ENCODE measurements at places on chromosomes 3 and 15. TPM values are rescaled to one million over a fixed set of nuclear protein-coding genes. Genes with fewer than 3 reads are reported as not detected.

DNA sequence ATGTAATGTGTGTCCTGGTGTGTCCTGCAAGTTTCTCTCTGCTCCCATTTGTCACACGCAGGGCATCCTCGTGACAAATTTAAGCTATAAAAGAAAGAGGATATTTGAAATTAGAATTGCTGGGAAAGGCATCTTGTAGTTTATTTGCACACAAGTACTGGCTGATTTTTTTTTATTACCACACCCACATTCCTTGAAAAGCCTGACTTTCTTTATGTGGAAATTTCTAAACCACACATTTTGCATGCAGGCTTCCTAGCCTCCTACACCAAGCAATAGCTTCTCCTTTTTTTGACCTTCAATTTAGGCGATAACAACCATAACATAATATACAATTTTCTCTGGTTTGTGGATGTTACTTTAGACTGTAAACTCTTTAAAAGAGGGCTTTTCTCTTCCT is 126.1 kb downstream of the SERPINI1 start:
- no peak for DNase-seq

- no peak for DNase-seq
Observed at GRCh38 chr15:47988564-47988963, 132.2 kb upstream of the SLC24A5 start.

DNA sequence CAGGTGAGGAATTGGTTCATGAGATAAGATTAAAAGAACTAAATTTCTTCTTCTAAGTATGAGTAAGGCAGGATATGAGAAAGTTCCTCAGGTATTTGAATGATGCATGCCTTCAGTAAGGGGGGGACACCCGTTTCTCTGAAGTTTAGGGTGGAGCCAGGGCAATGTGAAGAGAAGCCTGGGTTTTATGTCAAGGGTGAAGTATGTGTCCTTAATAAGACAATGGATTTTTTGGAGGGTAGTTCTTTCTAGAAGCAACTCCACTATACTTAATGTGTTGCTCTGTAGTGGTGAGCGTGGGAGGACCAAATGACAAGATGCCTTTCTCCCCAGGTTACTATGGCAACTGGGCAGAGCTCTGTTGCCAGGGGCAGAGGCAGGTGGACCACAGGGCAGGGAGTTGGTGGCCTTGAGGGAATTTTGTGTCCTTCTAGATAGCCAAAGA is 44.0 kb downstream of the PHLDB2 start:
- DNase-seq, result no peak

The ZBBX gene
- not detected for total RNA-seq

The RARB gene
- 25.4 TPM for total RNA-seq

- DNase-seq, result no peak
Observed at GRCh38 chr3:194690501-194691372, 5.1 kb downstream of the FAM43A start.

- no peak for DNase-seq
Observed at GRCh38 chr15:29058903-29059539, 173.2 kb downstream of the APBA2 start.

The DNAH12 gene
- total RNA-seq, result not detected

DNA sequence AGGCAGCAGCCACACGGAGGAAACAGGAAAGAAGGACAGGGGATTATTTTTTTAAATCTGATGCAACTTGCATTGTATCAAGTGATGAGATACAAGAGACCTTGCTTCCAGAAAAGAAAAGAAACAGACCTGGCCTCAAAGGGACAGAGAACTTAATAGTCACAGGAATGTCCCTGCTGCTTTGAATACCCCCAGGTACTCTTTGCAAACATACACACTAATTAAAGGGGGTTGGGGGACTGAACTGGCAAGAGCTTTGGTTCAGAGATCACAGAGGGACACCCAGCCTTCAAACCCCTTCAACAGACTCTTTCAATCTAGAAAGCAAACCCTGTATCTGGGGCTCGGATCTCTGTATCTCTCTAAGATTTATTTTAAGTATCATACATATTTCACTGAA is 18.0 kb downstream of the TNIK start:
- no peak for DNase-seq

DNA sequence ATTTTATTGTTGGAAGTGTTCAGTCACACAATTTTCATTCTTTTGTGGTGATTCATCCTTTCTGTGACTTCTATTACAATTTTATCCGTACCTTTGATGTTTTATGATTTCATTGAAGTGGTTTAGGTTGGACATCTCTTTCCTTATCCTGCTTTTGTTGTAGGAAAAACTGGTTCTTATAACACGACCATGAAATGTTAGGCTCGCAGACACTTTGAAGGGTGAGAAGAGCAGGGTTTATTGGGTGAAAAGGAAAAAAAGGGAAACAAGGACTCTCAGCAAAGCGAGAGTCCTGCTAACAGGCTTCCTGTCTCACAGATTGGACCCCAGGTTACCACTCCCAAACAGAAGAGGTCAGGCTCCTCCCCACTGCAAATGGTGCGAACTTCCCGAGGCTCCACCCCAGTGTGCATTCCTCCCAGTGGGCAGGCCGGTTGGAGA is 257.4 kb downstream of the STXBP5L start:
- DNase-seq, result no peak

The SLC6A20 gene
- not detected for total RNA-seq

DNA sequence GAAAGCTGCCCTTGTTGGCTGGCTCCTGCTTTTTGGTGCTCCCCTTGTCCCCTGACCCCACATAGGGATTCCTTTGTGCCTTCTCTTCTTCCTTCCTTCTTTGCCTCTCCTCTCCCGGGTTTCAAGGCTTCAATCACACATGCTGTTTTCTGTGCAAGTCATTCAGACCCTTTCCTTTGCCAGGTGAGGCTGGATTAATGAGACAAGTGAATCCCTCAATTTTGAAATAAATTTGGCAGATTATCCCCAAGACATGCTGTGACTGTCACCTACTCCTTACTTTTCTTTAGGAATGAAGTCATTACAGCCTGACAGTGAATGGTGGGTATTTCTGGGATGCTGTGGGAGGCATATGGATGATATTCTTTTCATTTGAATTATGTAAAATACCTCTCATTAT is 259.0 kb upstream of the RGMA start:
- no peak for DNase-seq

DNA sequence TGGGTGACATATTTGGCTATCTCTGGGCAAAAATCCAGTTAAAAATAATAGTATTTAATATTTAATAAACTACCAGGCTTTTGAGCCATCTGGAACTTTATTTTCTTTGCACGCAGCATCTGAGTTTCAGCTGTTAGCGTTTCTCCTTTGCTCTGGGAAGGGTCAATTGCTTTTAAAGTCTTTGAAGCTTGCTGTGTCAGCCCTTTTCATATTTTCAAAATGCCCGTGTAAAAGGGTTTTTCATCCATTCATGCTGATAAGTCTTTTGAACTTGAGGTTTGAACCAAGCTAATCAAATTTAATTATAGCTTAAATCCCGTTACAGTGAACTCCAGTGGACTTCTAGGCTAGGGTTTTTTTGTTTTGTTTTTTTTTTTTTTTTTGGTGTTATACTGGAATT is 79.1 kb downstream of the SLC25A26 start:
- no peak for DNase-seq

The CORO2B gene
- 11.1 TPM for total RNA-seq

DNA sequence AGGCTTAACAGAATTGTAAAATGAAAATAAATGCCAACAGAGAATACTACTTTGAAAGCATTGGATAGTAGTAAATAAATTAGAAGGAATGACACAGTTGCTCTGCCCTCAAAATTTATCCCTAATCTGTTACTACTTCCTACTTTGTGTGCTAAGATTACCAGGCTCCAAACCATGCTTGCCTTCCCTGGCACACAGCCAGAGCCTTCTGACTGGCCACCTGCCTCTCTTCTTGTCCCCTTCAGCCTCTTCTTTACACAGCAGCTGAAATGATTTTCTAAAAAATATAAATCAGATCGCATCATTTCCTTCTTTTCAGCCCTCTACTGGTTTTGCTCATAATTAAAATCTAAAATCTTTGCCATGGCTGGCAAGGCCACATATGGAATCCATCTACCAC is 334.1 kb downstream of the FHIT start:
- DNase-seq, result no peak

- no peak for DNase-seq
Observed at GRCh38 chr15:83287541-83288027, 3.1 kb upstream of the BNC1 start.

DNA sequence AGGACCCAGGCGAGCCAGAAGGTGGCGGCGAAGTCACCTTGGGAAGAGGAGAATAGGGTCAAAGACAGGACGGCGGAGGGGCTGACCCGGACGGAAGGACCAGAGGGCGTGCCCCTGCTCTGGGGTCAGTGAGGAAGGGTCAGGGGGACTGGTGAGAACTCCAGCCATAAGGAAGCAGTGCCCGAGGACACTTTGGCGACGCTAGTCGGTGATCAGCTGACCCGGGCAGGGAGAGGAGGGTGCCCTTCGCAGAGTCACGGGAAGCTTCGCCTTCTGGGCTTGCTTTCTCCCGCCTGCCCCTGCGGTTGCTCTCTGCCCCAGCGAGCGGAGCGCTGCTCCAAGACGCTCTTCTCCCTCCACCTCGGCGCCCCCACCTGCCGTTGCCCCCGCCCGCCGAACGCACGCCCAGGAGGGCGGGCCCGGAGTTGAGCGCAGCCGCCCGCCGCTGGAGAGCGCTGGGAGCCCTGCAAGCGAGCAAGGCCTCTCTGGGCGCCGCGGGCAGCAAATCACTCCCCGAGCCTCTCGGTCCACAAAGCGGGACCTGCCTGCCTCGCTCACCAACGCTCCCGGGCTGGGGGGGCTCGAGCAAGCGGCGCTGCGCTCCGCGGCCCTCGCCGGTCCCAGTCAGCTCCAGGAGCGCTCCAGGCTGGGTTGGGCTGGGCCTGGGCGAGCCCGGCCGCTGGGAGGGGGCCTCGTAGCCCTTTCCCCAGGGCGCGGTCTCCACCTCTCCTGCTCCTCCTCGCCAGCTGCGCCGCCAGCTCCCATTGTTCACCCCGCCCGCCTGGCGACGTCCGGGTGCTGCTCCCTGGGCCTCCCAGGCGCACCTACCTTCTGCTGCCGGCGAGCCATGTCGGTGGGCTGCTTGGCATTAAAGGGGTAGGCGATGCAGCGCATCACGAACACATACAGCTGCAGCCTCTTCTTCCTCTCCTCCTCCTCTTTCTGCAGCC is 1.2 kb downstream of the CADPS start:
- DNase-seq, result peak; percentile 84

- no peak for DNase-seq
Observed at GRCh38 chr3:177307391-177307790, 110.1 kb upstream of the TBL1XR1 start.

DNA sequence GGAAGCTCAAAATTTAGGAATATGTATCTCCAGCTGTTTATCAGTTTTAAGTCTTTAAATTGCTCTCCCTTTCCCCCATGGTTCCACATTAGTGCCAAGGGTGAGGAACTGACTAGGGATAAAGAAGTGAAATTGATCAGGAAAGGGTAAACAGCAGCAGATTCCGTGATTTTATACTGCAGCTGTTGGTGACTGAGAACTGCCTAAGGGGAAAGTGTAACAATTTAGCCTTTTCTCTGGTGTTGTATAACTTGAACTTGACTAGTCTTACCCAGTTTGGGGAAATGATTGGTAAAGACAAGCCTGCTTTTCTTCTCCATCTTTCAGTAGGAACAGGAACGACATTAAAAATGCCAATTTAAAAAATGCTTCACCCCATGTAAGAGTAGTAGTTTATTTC is 5.0 kb downstream of the SPRED1 start:
- DNase-seq, result no peak

The SEMA7A gene
- 2.0 TPM for total RNA-seq

The NEK11 gene
- 2.6 TPM for total RNA-seq

DNA sequence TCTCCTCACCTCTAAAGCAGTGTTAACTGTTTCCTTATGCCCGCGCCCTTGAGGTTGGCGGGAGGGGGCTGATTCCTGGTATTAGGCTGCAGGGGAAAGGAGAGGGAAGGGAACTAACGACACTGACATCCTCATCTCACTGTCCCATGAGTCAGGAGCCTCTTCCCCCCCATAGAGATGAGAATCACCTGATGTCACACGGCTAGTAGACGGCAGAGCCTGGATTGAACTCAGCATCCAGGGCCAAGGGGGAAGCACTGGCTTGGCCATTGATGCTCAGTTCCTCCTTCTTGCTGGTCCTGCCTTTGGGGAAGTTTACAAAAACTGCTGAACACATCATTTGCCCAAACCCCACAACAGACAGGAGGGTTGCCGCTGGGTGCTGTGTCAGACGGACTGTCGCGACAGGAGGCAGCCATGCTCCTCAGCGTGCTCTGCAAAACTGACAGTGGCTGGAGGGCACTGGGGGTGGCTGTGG is 38.5 kb downstream of the IDH2 start:
- DNase-seq, result peak; percentile 77

The CPN2 gene
- total RNA-seq, result not detected

The TRIM69 gene
- total RNA-seq, result 65.0 TPM

DNA sequence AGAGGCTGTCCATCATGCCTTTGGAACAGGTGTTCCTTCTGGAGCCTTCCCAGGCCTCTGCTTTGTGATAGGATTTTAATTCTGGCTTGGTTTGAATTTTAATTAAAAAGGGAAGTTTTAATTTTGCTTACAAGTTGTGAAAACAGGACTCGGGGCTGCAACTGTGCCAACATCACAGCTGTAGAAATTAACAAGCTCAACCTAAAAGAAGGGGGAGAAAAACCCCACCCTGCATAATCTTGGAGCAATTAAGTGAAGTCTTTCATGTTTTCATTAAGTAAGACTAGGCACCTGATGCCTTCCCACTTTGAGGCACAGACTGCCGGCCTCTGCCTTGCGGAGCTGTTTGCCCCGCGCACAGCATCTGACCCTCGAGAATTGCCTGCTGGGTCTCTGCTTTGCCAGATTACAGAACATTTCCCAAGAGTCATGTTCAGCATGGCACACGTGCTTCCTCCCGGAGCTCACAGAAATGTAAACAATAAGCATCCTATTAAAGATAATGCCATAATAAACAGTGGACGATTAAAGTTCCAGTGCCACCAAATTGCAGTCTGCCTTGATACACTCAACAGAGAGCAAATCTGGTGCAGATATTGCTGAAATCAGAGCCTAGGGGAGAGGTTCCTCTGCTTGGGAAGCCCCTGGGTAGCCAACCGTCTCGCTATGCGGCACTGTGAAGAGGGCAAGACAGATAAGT is 364.2 kb downstream of the LRTM1 start:
- no peak for DNase-seq

The ACKR4 gene
- total RNA-seq, result 8.5 TPM

The PARP15 gene
- 0.91 TPM for total RNA-seq

The GATA2 gene
- total RNA-seq, result 9.7 TPM

GRCh38 chr3:127442506-127442905 is 148.0 kb downstream of the TPRA1 start:
- DNase-seq, result no peak

DNA sequence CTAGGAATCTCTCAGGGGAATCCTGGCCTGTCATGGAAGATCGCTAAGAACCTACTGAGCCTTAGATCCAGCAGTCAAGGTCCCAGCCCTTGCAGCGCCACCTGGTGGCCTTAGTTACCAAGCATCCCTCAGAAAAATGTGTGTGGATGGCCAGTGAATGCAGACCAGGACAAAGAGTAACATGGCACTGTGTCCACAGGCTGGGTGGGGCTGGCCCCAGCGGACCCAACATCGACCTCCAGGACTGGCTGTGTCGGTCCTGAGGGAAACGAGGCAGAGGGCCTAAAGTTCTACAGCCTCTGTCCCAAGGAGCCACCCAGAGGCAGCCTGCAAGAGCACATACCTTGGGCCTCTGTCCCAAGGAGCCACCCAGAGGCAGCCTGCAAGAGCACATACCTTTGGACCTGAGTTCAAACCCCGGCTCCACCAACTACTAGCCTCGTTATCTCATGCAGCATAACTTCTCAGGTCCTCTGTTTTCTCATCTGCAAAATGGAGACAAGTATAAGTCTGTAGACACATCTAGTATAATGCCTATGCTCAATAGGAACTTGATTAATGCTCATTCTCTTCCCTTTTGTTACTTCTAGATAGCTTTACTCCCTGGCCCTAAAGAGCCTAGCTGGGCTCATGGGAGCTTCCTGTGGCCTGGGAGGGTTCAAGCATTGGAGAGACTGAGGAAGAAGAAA is 57.5 kb upstream of the HERC1 start:
- DNase-seq, result peak; percentile 92

The SAMD7 gene
- not detected for total RNA-seq

Data from right cardiac atrium (tissue), 5 donors.